ENCODE measurements at places on chromosomes 2 and 18.
A peak's percentile ranks its signal among the peaks of the same experiment; 100 is the strongest.

DNA sequence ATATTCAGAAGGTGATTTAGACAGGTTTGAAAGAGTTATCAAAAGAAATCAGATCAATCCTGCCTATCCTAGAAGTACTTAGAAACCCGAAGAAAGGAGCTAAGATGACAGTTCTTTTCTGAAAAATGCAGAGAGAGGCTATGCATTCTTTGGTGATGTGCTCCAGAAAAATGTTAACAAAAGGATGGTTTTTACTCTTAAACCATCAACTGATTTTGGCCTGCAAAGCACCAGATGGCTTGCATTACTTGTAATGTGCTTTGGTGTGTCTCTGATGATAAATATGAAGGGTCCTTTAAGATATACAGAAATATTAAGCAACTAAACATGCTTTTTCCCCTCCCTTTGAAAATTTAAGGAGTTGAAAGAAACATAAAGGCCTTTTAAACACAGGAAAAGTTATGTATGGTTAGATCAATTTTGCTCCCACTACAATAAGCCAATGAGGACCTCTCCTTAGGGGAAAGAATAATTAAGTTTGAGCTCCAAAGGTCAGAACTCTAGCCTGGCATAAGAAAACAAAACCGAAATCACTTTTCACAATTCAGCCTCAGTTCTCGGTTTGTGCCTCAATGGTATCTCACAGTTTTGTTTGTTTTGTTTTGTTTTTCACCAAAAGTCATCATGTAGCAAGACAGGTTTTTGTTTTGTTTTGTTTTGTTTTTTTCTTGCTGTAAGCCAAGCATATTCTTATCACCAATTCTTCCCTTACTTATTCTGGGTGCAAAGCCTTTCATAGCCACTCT is 302.4 kb upstream of the NT5C1B start:
- no peak for DNase-seq

GRCh38 chr2:191983186-191983585 is 136.3 kb upstream of the CAVIN2 start:
- DNase-seq, result peak; percentile 24

DNA sequence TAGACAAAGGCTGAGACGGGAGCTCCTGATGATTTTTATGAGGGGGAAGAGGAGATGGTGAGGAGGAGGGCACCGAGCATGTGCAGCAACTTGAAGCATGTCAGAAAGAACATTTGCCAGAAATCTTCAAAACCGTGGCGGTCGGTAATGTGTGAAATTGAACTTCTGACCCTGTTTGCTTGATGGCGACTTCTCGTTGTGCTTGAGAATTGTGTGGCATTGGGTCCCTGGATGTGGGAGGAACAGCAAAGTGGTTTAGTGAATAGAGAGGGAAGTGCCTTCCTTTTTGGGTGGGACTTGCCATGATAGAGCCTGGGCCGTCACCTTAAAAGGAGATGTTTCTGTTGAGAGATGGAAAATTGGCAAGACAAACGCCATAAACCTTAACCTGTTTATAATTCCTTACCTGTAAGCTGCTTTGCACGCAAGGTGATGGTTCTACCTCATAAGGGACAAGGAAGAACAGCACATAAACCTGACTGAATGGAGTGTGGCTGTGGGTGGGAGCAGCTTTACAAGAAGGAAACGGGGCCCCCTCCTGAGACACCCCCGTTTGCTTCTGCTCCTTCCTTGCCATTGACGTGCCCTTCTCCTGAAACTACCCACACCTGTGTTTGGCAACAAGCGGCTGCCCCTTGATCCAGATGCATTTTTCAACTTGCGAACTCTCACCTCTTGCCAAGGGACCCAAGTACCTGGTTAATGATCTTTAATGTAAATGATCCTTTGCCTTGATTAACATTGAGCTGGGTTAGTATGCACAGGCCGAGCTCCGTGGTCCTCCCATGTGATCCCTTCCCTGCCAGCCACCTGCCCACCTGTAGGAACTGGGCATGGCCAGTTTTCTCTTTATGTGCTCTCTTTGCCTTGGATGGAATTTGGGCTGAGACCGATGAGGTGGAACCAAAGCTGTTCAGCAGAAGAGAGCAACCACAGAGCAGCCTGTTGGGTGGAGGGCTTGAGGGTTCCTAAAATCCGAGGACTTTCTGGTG is 153.2 kb downstream of the NEDD4L start:
- no peak for DNase-seq

DNA sequence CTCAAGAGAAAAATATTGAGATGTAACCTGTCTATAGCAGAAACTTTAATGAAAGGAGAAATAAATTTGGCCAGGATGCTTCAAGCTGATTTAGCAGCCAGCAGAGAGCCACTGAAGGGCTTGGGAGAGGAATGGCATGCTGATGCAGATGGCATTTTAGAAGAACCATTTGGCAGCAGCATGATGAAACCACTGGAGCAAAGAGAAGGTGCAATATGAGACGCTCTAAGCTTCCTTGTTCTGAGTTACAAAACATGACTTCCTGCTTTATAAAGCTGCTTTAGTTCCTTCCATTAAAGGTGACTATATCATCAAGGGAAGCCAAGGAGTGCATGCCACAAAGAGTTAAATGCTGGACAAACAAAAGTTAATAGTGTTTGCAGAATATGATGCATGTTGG is 189.7 kb downstream of the PID1 start:
- no peak for DNase-seq

DNA sequence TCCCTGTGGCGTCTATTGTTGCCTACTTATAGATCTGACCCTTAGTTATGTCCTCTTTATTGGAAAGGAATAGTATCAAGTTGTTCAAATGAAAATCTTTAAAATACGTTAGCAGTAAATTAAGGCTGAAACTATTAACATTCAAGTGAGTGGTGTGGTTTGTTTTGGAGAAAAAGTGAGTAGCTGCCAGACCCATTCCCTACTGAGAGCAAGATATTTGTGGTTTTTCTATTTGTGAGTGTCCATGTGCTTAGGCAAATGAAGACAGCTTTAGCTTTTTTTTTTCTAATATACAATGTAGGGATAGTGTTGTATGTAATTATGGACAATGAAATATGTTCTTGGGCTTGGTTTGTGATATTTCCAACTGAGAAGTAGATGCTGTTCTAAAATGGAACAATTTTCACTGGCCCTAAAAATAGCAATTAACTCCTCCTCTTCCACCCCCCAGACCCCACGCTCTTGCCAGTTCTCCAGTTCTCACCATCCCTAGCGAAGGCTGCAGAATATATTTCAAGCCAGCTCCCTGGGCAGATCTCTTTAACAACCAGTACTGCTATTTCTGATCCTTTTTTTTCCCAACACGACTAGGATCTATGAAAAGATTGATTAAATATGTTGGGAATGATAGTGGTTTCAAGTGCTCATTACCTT is 83.1 kb downstream of the CCDC85A start:
- no peak for DNase-seq

GRCh38 chr2:143150287-143150686 is 21.1 kb downstream of the ARHGAP15 start:
- no peak for DNase-seq

Data from foreskin keratinocyte (primary cell).